ENCODE measurements at places on chromosomes 16 and 17. TPM values are rescaled to one million over a fixed set of nuclear protein-coding genes. Genes with fewer than 3 reads are reported as not detected.

- no peak for DNase-seq
Observed at GRCh38 chr17:80261895-80262279, 1.2 kb downstream of the RNF213 start.

DNA sequence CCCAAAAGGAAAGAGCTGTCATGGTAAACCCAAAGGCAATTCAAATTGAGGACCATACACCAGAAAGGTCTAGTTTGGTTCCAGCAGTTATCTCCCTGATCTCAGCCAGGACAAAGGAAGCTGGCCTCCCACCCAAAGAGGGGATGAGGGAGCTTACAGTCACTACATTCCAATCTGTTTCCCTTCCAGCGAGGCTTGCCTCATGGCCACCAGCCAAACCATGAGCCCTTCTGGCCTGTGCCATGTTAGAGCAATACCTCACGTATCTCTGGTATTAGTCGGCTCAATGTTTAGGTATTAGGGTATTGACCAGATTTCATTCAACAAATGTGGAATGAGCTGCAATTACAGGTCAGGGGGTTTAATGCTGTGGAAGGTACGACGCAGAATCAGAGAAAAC lies 8.4 kb downstream of the NDUFAB1 start:
- no peak for DNase-seq

DNA sequence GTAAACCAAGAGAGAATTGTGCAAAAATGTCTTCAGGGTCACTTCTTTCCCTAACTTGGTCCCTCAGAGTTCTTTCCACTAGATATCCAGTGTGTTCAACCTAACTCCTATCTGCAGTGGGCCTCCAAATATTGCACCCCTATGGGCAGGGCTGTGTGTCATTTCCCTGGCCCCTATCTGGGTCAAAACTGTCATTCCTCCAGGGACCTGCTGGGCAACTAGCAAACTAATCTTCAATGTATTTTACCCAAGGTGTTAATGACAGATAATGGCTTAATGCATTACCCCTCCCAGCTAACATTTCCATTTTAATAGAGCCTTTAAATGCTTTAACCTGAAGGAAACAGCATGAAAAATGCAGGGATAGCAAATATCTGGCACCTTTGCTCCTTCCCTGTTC lies 25.8 kb upstream of the SKAP1 start:
- no peak for DNase-seq

- DNase-seq, result no peak
Observed at GRCh38 chr17:2101448-2102257, 46.8 kb downstream of the HIC1 start.

The CD300LB gene
- not detected for total RNA-seq

The NOXO1 gene
- total RNA-seq, result 0.26 TPM

Measured in activated CD8-positive, alpha-beta memory T cell treated with anti-CD3 and anti-CD28 coated beads, Interleukin-2, amount 10 ng/mL, durations not matched to agents 7 days and 5 days (primary cell).